ENCODE measurements at places on chromosomes 3 and 15.
A peak's percentile ranks its signal among the peaks of the same experiment; 100 is the strongest.

GRCh38 chr15:58019503-58020376, 45.8 kb downstream of the ALDH1A2 start:
- no peak for DNase-seq

DNA sequence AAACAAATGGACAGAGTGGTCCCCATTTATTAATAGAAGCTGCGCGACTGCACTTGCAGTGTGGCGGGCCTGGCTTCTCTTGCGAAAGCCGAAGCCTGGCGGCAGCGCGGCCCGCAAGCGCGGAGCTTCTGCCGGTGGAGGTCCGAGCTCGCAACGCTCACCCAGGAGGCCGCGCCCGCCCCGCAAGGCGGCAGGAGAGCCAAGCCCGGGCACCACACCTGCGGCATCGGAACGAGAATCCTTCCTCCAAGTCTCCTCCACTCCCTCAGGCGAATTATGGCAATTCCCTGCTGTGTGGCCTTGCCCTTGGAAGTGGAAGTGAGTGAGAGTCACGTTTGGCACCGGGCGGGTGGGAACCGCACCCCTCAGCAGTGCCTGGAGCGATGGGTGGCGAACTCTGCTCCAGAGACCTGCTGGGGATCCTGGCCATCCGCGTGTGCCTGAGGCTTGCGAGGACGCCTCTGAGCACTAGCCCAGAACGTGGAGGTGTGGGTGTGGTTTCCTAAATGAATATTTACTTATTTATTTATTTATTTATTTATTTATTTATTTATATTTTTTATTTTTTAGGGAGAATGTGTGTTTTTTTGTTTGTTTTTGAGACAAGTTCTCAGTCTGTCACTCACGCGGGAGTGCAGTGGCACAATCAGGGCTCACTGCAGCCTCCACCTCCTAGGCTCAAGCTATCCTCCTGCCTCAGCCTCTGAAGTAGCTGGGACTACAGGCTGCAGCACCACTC, 133.7 kb upstream of the UBE2E1 start:
- no peak for DNase-seq

DNA sequence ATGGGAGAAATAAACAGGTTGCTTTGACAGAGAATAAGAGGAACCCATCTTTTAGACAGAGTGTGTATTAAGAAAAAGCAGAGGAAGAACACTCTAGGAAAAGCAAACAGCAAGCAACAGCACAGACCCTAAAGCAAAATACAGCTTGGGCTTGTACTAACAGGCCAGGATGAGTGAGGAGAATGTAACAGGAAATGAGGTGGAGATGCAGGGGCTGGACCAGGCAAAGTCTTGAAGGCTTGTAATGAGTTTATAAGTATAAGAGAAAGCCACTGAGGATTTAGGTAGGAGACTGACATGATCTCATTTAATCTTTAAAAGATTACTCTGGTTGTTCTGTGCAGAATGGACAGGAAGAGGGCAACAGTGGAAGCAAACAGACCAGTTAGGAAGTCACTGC, 4.9 kb downstream of the UBR1 start:
- DNase-seq, result no peak

DNA sequence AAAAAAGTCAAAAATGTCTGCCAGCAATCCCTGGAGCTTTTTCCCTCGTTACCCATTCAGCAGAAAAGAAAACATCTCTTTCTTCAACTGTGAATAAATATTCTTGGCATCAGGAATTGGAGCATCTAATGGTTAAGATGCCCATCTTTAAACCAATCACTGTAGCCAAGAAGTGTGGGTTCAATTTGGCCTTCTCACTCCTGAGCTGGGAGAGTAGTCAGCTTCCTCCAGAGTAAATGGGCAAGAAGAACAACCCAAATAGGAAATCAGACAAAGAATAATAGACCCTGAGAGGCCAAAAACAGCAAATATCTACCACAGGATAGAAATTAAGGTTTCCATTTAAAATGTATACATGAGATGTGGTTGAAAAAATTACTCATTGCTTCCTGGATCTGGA, 508.0 kb upstream of the MDFIC2 start:
- no peak for DNase-seq

GRCh38 chr3:82633319-82633718, 871.9 kb upstream of the GBE1 start:
- DNase-seq, result no peak

DNA sequence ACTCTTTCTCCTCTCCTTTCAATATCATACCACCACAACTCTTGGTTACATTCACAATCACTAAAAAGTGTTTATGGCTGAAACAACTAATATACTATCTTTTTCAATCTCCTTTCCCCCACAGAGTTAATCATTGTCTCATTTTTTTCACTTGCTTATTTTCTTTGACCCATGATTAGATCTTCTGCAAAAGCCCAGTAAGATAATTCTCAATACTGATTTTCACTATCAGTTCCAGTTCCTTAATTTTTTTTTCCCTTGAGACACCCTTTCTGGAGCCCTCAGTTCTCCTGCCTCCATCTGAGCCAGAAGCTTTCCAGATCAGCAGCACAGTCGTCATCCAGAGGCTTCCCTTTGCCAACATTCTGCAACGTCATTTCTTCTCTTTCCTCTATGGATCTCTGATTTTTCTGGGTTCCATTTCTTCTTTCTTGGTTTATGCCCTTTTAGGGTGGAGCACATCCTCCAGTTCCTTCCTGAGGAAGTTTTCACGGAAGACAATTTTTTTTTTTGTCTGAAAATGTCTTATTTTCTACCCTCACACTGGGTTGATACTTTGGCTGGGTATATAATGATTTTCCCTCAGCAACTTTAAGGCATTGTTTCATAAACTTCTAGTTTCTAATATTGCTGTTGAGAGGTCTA, 88.7 kb upstream of the C15orf39 start:
- no peak for DNase-seq

DNA sequence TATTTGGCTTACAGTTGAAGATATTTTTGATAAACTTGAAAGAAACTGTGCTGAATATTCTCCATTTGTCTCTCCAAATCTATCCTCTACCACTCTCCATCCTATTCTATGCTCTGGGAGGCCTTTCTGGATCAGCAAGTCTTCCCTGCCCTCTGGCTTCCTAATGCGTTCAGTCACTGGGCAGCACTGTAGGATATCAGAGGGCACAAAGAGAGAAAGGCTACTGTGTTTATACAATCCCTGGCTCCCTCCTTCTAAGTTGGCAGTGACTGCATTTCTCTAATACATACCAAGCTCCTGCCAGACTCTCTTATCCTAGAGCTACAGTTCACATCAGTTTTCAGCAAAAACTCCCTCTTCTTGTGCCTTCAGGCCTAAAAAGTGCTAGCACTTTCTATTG, 102.1 kb upstream of the FHIT start:
- no peak for DNase-seq

GRCh38 chr3:44439499-44440295, 37.8 kb downstream of the ZNF445 start:
- DNase-seq, result peak; percentile 15

GRCh38 chr3:139546772-139547171, 7.2 kb upstream of the RBP1 start:
- no peak for DNase-seq

GRCh38 chr15:77219841-77220240, 148.9 kb upstream of the TSPAN3 start:
- DNase-seq, result no peak

- DNase-seq, result no peak
Observed at GRCh38 chr3:190401963-190402362, 14.0 kb downstream of the CLDN16 start.

GRCh38 chr3:13526626-13526949, 22.3 kb upstream of the FBLN2 start:
- no peak for DNase-seq

GRCh38 chr15:76983590-76984375, 11.1 kb upstream of the PSTPIP1 start:
- DNase-seq, result no peak
